ENCODE measurements at places on chromosomes 5 and 9.

- DNase-seq = no peak
Measured at GRCh38 chr9:2758898-2759510, 41.7 kb downstream of the KCNV2 start.

DNA sequence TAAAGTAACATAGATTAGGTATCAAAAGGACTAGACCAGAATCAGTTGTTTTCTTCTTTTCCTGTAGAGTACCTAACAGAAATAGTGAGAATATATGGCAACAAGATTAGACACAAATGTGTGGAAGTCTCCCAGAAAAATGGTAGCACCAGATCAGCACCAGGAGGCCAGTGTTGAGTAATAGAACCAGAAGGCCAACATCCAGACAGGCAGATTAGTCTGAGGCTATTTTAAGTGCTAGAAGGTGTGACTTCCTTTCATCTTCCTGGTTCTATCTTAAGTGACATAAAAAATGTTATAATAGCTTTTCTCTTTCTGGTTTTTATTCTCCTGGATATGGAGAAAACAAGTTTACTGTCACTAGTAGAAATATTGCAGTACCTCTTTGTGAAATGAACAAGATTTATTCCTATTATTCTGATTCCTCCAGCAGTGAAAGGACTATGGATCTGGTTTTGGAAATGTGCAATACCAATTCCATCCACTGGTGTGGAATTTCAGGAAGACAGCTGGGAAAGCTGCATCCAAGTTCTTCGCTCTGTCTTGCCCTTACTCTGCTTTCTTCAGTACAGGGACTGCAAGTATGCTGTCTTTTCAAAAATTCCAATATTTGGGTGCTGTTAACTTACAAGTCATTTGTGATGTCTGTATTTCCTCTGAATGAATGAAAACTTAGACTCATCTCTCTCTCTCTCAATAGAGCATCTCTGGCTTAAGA, 39.1 kb downstream of the SHLD3 start:
- no peak for DNase-seq

DNA sequence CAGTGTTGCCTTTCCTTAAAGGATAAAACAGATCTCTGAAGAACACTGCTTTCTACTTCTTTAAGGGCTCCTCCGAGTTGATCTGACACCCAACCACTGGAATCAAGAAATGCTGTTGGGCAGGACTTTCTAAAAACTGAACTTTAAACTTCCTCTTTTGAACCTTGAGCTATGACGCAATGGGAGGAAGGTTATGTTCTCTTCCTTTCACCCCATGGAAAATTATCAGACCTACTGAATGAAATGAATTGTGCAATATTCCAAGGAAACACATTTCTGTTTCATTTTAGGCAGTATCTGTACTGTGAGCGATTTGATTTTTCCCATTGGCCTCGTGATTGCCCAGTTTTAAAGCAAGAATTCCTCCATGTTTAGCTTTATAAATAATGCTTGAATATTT, 206.0 kb upstream of the PRR16 start:
- DNase-seq = no peak

- no peak for DNase-seq
Measured at GRCh38 chr5:124740991-124741583, 5.4 kb downstream of the ZNF608 start.

GRCh38 chr9:124125651-124125977, 114.0 kb downstream of the LHX2 start:
- DNase-seq = no peak

- DNase-seq = no peak
Measured at GRCh38 chr5:15474143-15474719, 25.7 kb upstream of the FBXL7 start.

GRCh38 chr5:44637916-44638869, 170.6 kb upstream of the MRPS30 start:
- DNase-seq = no peak

- peak; percentile 60 for DNase-seq
Measured at GRCh38 chr5:73031839-73032238, 76.0 kb downstream of the FCHO2 start.

DNA sequence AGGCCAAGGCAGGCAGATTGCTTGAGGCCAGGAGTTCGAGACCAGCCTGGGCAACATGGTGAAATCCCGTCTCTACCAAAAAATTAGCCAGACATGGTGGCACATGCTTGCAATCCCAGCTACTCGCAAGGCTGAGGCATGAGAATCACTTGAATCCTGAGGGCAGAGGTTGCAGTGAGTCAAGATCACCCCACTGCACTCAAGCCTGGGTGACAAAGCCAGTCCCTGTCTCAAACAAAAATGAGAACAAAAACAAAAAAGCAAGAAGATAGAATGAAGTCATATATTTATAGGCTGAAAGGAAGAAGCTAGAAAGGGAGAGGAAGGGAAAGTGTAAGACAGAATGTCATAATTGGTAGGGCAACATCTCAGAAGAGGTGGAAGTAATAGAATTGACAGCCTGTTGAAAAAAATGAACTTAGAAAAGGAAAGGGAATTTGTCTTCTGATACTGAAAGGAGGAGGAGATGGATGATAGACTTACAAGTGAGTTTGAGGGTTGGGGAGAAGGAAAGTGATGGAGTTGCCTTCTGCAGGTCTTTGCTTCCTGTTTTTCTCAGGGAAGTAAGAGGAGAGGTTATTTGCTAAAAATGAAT, 32.2 kb downstream of the CARD6 start:
- no peak for DNase-seq

DNA sequence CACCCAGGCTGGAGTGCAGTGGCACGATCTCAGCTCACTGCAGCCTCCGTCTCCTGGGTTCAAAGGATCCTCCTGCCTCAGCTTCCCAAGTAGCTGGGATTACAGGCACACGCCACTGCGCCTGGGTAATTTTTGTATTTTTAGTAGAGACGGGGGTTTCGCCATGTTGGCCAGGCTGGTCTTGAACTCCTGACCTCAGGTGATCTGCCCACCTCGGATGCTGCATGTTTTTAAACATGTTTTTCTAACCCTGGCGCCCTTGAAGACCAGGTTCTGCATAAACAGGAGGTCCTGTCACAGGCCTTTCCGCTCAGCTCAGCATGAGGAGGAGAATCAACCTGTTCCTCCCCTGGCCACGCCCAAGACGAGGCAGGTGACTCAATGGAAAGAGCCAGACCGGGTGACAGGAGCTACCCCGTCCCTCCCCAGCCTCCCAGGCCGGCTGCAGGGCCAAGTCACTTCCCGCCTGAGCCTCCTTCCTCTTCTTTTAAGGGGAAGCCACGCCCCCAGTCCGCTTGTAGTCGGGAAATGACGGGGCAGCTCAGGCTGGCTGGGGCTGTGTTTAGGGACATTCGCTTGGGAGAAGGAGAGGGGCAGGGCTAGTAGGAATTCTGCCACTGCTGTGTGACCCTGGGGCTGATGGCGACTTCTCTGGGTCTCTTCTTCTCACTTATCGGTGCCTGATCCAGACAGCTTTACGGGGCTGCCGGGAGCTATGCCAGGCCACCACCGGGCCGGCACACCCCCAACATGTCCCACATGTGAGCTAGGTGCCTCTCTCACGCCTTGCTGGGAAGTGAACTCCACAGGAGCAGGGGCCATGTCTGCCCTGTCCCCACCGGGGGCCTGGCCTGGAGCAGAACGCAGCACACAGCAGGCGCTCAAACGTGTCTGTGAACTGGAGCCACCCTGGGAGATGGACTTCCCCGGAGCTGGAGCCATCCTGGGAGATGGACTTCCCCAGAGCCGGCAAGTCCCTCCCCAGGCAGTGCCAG, 6.1 kb downstream of the NOTCH1 start:
- DNase-seq = no peak

DNA sequence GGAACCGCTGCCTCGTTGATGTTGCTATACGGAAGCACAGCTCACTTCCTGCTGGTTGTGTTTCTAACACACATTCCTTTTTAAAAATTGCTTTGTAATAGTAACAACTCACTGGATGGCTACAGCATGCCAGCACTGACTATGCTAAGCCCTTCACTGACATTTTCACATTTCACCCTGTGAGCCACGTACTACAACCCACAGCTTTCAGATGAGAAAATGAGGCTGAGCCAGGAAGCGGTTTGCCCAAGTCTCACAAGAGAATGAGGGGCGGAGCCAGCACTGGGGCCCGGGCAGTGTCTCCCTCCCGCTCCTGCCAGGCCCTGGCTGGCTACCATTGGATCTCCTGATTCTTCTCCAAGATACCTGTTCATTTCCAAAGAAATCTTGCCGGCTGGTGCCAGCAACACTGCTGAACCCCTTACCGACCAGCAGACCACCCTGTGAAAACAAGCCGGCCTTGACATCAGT, 38.3 kb downstream of the FAM78A start:
- DNase-seq = no peak

GRCh38 chr5:124343451-124343867, 403.0 kb downstream of the ZNF608 start:
- DNase-seq = no peak

GRCh38 chr5:88539693-88540365, 271.2 kb upstream of the TMEM161B start:
- DNase-seq = no peak

DNA sequence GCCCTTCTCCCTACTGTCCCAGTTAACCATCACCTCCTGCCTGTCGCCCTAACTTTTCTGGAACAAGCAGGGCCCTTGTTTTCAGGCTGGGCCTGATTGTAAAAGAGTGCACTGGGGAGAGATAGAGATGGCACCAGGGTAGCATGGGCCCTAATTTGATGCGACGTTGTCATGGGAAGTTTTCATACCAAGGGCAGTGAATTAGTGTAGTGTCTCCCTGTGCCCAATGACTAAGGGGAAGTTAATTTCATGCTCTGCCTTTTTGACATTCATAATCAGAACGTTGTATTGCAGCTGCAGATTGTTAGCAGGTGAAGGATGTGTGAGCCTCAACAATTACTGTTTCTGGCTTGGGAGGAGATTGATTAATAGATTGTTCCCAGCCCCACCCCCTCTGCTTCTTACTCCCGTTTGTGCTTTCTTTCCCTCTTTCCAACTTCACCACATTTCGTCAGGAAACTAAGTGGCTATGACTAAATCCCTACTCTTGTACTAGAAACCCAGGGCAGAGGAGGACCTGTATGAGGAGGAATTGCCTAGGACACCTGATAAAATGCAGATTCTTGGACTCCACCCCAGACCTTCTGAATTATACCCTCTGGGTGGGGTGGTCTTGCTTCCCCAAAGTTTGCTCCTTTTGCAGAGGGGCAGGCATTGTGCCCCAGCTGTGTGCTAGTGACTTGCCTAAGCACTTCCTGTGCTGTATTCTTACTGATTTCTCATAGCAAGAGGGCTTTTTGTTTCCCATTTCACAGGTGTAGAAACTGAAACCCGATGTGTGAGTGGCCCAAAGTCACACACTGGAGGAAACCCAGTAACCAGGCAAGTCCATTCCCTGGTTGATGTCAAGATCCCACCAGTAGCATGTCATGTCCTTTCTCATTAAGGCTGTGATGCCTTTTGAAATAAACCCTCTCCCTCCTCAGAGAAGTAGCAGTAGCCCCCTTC, 56.3 kb downstream of the DAB2IP start:
- no peak for DNase-seq

GRCh38 chr9:117757561-117758190, 53.5 kb downstream of the TLR4 start:
- no peak for DNase-seq

DNA sequence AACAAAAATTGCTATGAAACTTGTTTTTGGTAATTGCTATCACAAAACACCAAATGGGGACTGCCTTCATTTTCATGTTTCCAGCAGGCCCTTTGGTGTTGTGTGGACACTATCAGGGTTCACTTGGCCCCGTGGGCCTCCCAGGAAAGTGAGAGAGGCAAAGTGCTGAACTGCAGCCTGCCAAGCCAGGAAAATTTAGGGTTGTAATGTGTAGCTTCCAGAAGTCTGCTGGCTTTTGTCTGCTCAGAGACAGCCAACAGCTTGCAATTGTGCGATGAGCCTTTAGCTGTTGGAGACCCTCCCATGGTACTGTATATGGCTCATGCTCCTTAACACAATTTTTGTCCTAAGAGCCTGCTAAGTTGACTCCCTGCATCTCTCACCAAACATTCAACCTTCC, 105.7 kb upstream of the EQTN start:
- no peak for DNase-seq

- no peak for DNase-seq
Measured at GRCh38 chr5:40410964-40411635, 268.6 kb upstream of the PTGER4 start.

DNA sequence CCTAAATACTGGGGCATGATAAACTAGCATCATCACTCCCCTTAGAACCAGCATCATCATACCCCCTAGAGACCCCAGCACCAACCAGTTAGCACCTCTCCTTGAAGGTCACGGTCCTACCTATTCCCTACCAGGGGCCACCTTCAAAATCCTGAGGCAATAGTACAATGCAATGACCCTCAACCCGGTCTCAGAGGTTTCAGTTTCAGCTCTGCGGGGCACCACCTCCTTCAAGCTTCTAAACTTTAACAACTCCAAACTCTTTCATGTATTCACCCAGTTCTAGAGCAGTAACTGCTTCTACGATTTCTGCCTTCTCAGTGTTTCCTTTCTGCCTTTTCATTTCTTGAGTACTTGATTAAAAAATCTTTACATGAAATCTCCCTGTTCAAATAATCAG, 130.1 kb upstream of the EPB41L4A start:
- DNase-seq = no peak

GRCh38 chr5:88930335-88930734, 47.4 kb upstream of the MEF2C start:
- no peak for DNase-seq

DNA sequence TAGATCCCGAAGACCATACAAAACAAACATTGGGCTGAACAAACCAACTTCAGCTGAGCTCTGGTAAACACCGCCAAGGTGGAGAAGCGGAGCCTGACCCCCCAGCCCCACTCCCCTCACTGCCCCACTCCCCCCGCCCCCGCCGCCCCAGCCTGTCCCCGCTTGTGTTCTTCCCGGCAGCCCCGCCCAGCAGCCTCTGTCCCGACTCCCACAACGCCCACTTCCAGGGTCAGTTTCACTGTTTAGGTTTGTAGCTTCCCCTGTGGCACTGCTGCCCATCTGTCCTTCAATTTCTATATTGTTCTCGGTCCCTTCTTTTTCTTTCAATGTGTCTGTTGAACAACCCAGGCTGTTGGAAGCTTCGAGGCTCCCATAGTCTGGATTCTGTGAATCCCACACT, 112.0 kb upstream of the CACNA1B start:
- DNase-seq = no peak

DNA sequence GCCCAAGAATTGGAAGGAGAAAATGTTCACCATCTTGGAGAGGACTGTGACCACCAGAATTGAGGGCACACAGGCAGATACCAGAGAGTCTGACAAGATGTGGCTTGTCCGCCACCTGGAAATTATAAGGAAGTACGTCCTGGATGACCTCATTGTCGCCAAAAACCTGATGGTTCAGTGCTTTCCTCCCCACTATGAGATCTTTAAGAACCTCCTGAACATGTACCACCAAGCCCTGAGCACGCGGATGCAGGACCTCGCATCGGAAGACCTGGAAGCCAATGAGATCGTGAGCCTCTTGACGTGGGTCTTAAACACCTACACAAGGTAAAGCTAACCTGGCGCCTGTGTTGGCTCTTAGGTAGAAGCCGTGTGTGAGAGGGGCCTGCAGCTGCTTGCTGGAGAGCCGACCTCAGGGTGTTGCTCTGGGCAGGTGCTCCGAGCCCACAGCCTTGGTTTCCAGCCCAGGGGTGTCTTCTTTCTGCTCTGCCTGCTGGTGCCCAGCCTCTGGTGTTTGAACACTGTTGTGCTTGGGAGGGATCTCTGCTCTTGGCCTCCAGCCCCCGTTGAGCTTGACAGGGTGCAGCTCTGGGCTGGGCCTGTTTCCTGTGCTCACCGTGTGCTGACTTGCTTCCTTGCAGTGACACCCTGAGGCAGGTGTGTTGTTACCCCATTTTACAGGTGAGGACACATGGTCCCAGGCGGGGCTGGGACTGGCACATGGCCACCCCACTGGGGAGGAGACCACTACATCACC, 10.9 kb downstream of the EXOC3 start:
- DNase-seq = no peak
